ENCODE measurements at places on chromosomes 5 and 9.

DNA sequence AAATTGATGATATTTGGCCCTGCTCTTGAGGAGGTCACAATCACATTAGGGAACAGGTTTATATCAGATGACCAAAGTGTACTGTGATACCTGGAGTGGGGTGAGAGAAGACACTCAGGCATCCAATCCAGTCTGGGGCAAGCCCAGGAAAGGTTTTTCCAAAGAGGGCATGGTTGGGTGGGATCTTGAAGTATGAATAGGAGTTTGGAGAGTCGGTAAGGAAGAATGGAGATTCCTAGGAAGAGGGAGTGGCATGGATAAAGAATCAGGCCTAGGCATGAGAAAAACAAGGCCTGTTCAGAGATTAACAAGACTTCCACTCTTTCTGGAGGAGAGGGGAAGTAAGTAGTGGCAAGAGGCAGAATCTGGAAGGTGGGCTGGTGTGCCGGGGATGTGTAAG lies 91.1 kb downstream of the MVB12B start:
- DNase-seq, result no peak

GRCh38 chr9:75239176-75239575 lies 150.9 kb downstream of the OSTF1 start:
- DNase-seq, result no peak

GRCh38 chr9:35689542-35690293 lies at the start of gene TPM2:
Gene TPM2 (minus strand): TSS chr9:35689925. CDS start chr9:35689817, 108 bp downstream.
- DNase-seq, result no peak

DNA sequence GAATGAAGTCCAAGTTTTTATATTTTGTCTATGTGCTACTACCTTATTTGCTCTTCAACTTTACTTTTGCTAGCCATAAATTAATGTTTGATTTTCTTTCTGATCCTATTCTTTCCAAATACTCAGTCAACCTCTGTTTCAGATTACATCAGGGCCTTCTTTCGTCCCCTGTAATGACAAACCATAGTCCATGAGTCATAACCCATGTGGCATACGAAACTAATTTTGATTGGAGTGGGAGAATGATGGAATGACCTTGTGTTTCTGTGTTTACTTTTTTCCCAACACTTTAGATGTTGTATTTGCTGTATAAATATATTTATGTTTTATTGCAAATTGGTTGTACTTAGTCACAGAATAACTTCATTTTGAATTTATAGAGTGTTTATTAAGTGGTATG lies 1043.1 kb downstream of the DTWD2 start:
- DNase-seq, result no peak

DNA sequence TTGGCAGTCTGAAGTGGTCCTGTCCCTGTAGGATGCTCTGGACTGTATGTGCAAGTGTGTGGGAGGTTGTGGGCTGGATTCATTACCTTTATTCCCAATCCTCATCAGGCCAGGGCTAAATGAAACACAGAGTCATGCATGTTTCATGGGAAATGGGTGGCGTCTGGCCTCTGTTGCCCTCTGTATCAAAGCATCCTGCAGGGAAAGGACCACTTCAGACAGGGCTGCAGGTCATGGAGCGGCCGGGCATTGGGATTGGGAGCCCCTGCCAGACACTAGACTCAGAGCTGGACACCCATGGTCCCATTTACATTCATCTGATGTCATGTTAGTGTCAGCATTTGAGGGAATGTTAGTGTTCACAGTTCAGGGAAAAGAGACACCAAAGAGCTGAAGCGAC lies 53.8 kb downstream of the UBE2QL1 start:
- no peak for DNase-seq

- peak; percentile 72 for DNase-seq
Measured at GRCh38 chr5:95808686-95809413, 13.7 kb downstream of the GLRX start.

DNA sequence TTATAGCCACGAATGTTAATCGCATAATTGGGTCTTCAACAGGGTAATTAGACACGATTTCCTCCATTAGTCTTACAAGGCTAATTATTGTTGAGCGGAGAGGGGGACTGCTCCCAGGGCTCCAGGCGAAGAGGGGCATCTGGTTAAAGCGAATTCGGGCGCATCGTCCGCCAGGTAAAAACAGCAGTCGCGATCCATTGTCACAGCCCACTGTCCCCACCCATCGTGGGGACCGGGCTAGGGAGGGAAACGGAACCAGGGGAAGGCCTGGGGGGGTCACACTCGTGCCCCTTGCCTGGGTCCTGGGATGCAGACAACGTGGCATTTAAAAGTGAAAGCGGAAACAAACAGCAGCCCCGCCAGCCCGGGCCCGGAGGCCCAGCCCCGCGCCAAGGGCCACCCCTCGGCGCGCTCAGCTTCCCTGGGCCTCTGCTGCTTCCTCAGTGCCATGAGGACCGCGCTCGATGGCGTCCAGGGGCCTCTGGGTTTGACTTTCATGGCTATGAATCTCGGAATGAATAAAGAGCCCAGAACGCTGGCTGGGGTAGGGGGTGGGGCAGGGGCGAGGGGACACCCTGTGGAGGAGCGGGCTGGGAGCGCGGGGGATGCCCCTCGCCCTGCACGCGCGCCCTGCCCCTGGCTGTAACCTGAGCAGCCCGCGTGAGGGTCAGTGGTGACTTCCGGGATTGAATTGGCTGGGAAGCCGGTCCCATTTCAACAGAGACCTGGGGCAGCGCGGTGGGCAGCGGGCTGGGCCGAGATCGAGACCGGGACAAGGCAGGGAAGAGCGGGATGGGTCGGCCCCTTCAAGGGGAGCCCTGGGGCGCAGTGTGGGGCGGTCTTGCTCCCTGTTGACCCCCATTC lies 99.9 kb downstream of the GTF3C4 start:
- no peak for DNase-seq

- DNase-seq, result no peak
Measured at GRCh38 chr9:73579823-73580222, 428.2 kb downstream of the ANXA1 start.

- DNase-seq, result no peak
Measured at GRCh38 chr5:137627293-137627692, 108.6 kb downstream of the KLHL3 start.

DNA sequence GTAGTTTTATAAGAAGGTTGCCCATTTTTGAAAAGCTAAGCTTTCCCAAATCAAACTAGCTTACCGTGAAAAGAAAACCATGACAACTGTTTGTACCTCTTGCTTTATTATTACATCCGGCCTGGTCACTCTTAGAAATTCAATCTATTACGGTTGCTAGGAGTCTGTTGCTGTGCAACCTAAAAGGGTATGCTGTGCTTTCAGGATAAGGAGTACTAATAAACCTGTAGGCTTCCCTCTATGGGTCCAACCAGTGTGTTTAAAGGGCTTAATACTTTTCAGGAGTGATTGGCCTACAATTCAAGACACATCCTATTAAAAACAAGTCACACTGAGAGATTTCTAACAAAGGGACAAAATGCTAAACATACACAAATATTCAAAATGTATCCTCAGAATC lies 27.1 kb downstream of the RFX3 start:
- no peak for DNase-seq

- DNase-seq, result no peak
Measured at GRCh38 chr5:85293145-85293785, 908.6 kb upstream of the EDIL3 start.

DNA sequence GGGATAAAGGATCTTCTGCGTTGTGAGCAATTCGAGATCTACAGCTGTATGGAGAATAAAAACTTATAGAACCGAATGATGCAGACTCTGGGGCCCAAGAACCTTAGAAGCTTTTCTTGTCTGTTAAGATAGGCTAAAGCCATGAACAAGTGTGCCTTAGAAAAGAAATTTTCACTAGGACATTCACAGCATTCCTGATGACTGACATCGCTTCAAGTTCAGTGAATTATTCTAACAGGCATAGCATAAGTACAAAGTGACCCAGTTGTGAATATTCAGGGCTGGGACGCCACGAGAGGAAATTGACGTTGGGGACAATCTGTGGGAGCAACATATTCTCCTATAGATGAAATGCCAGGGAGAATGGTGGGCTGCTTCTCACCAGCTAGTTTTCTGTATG lies 32.0 kb upstream of the PANK3 start:
- DNase-seq, result no peak

- no peak for DNase-seq
Measured at GRCh38 chr9:86602715-86603114, 248.5 kb upstream of the TUT7 start.

DNA sequence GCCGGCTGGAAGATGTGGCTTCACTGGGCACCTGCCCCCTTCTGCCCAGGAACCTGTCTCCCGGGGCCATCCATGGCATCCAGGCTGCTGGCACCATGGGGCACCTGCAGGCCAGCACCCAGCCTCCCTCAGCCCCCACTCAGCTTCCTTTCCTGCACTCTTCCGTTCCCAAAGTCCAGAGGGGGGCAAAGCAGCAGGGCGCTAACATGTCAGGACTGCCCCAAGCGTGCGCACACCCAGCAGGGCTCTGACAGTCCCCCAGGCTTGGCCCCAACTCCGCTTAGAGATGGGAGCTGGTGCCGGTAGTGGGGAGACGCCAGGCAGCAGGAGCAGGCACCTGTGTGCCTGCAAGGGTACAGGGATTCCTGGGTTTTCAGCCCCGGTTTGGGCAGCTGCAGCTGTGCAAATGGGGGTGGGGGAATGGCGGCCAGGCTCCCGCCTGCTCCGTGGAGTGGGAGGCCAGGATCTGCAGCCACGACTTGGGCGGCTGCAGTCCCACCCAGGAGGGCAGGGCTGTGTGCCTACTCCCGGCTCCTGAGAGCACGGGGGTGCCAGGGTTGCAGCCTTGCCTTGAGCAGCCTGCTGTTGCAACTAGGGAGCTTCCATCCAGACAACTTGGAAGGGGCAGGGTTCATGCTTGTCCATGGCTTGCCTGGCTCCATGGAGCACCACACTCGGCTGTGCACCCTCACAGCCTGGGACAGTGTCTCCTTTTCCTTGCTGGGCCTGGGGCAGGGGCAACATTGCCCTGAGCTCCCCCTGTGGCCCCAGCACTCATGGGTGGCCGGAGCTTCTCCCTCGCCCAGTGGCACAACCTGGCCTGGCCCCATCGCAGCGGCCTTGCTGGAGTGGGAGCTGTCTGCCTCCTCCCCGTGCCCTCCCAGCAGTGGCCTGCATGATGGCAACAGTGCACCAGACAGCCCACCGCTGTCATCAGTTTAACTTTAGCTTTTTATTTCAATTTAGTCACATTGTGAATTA lies 561.1 kb downstream of the MTRR start:
- DNase-seq, result no peak

GRCh38 chr5:45440466-45440865 lies 255.7 kb downstream of the HCN1 start:
- no peak for DNase-seq

- DNase-seq, result no peak
Measured at GRCh38 chr5:122315521-122315920, 3.5 kb downstream of the SNCAIP start.

GRCh38 chr5:29262339-29263123 lies 1931.0 kb upstream of the CDH6 start:
- DNase-seq, result no peak

DNA sequence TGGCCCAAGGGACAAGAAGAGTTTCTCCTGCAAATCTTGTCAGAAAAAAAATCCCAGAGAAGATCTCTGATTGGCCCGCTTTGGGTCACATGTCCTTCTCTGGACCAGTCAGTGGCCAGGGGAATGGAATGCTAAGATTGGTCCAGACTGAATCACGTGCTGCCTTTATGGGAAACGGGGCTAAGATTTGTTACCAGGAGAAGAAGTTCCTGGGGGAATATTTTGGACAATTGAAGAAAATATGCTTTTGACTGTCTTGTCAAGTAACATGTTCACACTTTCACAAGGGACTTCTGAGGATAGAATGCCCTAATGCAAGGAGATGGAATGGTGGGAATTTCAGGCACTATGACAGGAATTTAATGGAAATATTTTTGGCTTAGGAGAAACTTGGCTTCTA lies 74.1 kb upstream of the SH3PXD2B start:
- no peak for DNase-seq

DNA sequence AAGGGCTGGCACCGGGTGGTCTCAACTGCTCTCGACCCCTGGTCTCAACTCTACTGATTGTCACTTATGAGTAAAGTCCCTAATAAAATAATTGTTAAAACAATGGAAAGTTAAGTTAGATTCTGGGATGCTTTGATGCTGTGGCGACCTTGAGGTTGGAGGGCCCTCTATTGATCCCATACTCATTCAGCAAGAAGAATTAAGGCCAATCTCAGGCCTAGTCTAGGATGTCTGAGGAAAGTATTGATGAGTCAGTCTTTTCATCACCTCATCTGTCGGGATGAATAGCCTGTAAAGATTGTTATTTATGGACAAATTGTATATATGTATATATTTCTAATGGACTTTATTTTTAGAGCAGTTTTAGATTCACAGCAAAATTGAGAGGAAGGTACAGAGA lies 50.8 kb downstream of the WDR36 start:
- no peak for DNase-seq

DNA sequence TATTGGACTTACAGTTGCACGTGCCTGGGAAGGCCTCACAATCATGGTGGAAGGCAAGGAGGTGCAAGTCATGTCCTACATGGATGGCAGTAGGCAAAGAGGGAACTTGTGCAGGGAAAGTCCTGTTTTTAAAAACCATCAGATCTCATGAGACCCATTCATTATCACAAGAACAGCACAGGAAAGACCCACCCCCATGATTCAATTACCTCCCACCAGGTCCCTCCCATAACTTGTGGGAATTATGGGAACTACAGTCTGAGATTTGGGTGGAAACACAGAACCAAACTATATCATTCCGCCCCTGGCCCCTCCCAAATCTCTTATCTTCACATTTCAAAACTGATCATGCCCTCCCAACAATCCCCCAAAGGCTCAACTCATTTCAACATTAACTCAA lies 75.6 kb downstream of the ZFAND5 start:
- DNase-seq, result no peak

DNA sequence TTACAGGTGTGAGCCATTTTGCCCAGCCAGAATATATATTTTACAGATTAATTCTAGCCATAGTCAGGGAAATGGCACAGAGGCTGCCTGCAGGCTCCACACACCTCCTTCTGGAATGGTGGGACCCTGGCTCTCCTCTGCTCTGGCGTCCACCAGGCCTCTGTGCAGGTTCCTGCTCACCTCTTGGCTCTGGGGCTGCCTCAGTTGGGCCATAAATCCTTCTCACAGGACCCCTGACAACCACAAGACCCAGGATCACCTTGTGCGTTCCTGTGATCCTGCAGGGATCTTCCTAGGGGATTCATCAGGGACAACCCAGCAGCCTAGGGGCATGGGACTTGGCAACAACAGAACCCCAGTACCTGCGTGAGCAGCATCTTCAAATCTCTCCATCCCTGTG lies 93.0 kb upstream of the FSTL4 start:
- DNase-seq, result no peak

GRCh38 chr5:110257971-110258370 lies 468.5 kb downstream of the TMEM232 start:
- no peak for DNase-seq

GRCh38 chr9:136509549-136509948 lies 26.7 kb upstream of the SEC16A start:
- DNase-seq, result no peak

All from forelimb muscle (tissue), 1 donor.